Neural crest cell (in vitro differentiated cells): ENCODE measurements at places on chromosomes 4 and X. TPM values are rescaled to one million over a fixed set of nuclear protein-coding genes. Genes with fewer than 3 reads are reported as not detected.

GRCh38 chr4:156754832-156755570 is 216.6 kb downstream of the PDGFC start:
- no peak for DNase-seq

- no peak for DNase-seq
Measured at GRCh38 chrX:56029691-56030090, 202.5 kb upstream of the KLF8 start.

DNA sequence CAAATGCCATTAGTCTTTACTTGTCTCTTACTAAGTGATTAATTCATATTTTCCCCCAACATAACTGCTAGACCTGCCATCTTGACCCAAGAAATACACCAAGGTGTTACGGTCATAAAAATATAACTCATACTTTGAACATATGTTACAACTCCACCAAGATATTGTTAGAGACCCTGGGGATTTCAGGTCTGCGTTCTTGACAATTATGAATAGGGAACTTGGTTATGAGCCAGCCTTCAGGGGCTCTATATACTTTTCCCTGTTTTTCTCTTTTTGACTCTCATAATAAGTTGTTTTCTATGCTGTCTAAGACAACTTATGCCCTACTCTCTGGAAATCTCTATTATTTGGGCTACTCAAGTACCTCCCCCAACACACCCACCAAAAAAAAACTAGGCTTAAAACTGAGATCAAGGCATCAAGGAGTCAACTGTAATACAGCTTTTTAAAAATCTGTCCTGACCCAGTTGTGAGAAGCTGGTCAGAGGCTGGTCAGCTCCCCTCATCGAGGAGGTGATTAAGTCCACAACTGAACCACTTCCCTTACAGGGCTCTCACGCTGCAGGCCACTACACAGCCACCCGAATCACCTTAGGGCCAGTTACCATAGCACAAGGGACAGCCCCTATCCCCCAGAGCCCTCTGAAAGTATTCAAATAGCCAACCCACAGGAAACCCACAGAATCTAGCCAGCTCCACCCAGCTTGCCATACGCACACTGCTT is 10.5 kb upstream of the TLR3 start:
- DNase-seq = no peak

The SPP1 gene
- 14.2 and 23.5 TPM in 2 replicates for total RNA-seq

DNA sequence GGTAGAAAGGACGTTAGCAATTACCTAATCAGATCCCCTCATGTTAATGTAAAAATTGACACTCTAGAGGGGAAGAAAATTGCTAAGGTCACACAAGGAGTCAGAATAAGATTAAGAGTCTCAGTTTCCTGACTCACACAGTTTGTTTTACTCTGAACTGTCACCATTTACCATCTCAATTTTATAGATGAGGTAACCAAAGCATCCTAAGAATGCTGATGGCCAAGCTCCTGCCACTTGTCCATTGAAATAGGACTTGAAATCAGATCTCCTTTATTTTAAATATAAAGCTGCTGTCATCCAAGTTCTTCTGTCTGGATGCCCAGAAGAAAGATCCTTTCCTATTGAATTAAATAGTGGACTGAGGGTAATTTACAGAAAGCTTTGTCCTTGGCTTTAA is 114.8 kb upstream of the VAMP7 start:
- DNase-seq = no peak

- DNase-seq = no peak
Measured at GRCh38 chr4:77586951-77587383, 18.7 kb upstream of the CXCL13 start.
